Left renal cortex interstitium (tissue), 4 donors: ENCODE measurements at places on chromosomes 3 and 15. TPM values are rescaled to one million over a fixed set of nuclear protein-coding genes. Genes with fewer than 3 reads are reported as not detected.

DNA sequence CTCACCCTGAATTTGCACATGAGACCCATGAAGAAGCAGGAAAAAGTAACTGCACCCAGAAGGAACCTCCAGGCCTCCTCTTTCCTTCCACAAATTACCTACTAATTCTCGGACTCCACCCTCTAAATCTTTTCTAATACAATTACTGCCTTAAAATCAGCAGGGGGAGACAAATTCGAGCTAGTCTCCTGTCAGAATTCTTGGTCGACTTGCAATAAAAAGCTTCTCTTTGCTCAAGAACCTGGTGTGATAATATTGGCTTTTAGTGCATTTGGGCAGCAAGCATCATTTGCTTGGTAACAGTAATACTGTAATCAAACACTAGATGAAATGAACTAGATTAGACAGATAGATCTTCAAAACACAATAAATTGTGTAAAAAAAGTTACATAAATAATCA lies 281.9 kb downstream of the RAP2B start:
- no peak for DNase-seq

- no peak for DNase-seq
Observed at GRCh38 chr15:51450001-51450400, 108.5 kb downstream of the GLDN start.

- DNase-seq, result no peak
Observed at GRCh38 chr3:184526088-184526433, 35.5 kb upstream of the EPHB3 start.

- DNase-seq, result no peak
Observed at GRCh38 chr3:120438665-120439370, 12.0 kb downstream of the FSTL1 start.

DNA sequence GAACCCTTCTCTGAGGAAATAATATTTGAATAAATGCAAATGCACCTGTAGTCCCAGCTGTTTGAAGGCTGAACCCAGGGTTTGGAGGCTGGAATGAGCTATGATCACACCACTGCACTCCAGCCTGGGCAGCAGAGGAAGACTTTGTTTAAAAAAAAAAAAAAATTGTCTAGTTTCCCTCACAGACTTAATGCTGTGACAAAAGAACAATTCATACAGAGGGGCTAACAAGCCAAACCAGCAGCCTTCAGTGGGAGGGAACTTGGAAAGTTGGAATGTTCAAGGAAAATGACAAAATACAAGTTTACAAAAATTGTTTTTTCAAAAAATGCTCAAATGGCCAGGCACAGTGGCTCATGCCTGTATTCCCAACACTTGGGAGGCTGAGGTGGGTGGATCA lies 228.0 kb upstream of the CGNL1 start:
- no peak for DNase-seq

Gene TPRG1
- 1.5 TPM for polyA plus RNA-seq

Gene SLC12A1
- 563 TPM for polyA plus RNA-seq
